A549 treated with GW870086 at 1 μM for 4 hours (cell line): ENCODE measurements at places on chromosomes 4 and X. TPM values are rescaled to one million over a fixed set of nuclear protein-coding genes. Genes with fewer than 3 reads are reported as not detected.

Gene MAGEC1
- 0.06 to 0.09 TPM in 2 of 5 replicates, not detected in the others for total RNA-seq

Gene SAGE1
- 0.06 to 0.07 TPM (median 0.06 TPM) in 3 of 5 replicates, not detected in the others for total RNA-seq

Gene FREM3
- total RNA-seq: not detected in 5 replicates

Gene MGARP
- total RNA-seq: 0.34 to 0.70 TPM (median 0.57 TPM) in 5 replicates

Gene ZCCHC18
- total RNA-seq: 0.08 to 0.17 TPM (median 0.09 TPM) in 3 of 5 replicates, not detected in the others

Gene TMPRSS11F
- not detected in 5 replicates for total RNA-seq

Gene PI4K2B
- total RNA-seq: 4.4 to 8.6 TPM (median 7.6 TPM) in 5 replicates
